T-helper 2 cell (primary cell): ENCODE measurements at places on chromosomes 5 and 9.

GRCh38 chr5:168135897-168136296 is 155.5 kb upstream of the WWC1 start:
- no peak for DNase-seq

DNA sequence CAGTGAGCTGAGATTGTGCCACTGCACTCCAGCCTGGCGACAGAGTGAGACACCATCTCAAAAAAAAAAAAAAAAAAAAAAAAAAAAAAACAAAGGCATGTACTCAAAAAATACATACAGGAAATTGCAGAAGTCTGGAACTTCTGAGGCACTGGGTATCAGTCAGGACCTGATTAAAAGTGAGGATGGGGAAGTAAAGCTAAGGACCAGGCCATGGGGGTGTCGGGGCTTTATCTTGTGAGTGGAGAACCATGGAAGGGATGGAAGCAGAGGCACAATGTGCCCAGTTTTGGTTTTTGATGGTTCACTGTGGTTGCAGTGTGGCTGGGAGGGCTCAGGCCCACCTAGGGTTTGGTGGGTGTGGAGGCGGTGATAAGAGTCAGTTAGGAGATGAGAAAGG is 212.7 kb upstream of the PIK3R1 start:
- no peak for DNase-seq

DNA sequence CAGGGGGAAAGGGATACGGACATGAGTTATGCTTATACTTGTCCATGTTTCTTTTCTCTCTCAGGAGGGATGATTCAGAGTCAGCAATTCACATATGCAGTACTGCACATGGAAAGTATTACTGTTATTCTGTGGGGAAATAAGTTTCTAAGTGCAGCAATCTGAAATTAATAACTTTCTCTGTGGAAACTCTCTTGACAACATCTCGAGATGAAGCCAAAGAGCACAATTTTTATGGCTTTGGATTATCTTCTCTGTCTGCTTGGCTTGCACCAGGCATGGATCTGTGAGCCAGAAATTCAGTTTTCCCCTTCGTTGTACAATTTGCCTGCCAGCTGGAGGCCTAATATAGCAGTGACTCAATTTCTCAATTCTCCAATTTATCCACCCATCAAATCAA is 2.5 kb upstream of the NDFIP1 start:
- no peak for DNase-seq

- DNase-seq: no peak
Measured at GRCh38 chr5:150105928-150106615, 19.7 kb upstream of the CSF1R start.

DNA sequence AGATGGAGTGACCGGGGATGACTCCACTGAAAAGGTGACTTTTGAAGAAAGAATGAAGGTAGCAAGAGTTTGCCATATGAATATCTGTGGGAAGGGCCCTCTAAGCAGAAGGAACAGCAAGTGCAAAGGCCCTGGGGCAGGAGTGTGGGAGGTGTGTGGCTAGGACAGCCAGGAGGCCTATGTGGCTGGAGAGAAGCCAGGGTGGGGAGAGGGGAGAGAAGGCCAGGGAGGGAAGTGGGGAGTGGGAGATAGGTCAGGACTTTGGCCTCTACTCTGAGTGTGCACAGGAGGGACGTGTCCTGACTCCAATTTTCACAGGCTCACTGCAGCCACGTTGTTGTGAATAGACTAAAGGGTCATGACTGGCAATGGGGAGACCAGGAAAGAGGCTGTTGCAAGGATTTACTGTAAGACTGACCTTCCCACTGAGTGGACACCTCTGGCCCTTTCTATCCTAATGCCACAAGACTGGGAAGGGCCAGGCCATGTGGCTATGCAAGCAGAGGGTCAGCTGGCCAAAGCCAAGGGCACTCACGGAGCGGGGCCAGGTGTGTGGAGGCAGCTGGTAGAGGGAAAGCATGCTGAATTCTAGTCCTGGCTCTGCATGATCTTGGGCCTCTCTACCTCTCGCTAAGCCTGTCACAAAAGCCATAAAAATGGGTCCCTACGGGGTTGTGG is 172.4 kb downstream of the PAX5 start:
- no peak for DNase-seq

DNA sequence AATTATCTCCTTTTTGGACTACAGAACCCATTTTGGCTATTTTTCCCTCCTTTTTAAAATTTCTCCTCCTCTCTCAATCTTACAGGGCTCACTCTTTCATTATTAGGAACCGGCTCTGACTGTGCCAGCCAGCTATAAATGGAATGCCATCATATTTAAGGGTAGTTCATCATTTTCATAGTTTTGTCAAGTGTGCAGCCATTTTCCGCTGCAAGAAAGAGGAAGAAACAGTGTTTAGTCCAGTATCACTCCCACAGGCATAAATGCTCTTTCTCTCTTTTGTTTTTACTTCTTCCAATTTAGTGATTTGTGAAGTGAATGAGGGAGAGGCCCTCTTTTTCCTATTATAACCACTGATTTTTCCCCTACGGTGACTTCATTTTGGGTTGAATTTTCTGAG is 290.0 kb downstream of the NR3C1 start:
- DNase-seq: no peak
